Subcutaneous preadipocyte (primary cell): ENCODE measurements at places on chromosomes 12 and 14. TPM values are rescaled to one million over a fixed set of nuclear protein-coding genes. Genes with fewer than 3 reads are reported as not detected.

Gene SYT10
- total RNA-seq: not detected in 2 replicates

Gene CHST11
- total RNA-seq: 9.2 and 14.3 TPM in 2 replicates

Gene SCAF11
- total RNA-seq: 94.8 and 104 TPM in 2 replicates

Gene NFE2
- not detected in 2 replicates for total RNA-seq

Gene RASSF8
- 69.4 and 118 TPM in 2 replicates for total RNA-seq

Gene YLPM1
- 34.6 and 37.8 TPM in 2 replicates for total RNA-seq

Gene SPX
- under 0.01 and 0.98 TPM in 2 replicates for total RNA-seq

Gene PRR4
- 2.2 and 3.9 TPM in 2 replicates for total RNA-seq

Gene KRT5
- total RNA-seq: 0.20 TPM in 1 of 2 replicates, not detected in the other

Gene FRS2
- total RNA-seq: 23.1 and 23.7 TPM in 2 replicates

Gene TMEM253
- under 0.01 TPM in 1 of 2 replicates, not detected in the other for total RNA-seq

Gene MDP1
- total RNA-seq: 10.8 and 14.7 TPM in 2 replicates

Gene SERPINA1
- total RNA-seq: 0.39 TPM in 1 of 2 replicates, not detected in the other

Gene MUCL1
- not detected in 2 replicates for total RNA-seq

Gene INHBC
- under 0.01 TPM in 1 of 2 replicates, not detected in the other for total RNA-seq

Gene KRT6B
- total RNA-seq: not detected in 2 replicates

Gene TMEM52B
- under 0.01 TPM in 1 of 2 replicates, not detected in the other for total RNA-seq

Gene KRT79
- total RNA-seq: not detected in 2 replicates

Gene CDK4
- total RNA-seq: 238 and 247 TPM in 2 replicates

Gene COL2A1
- not detected in 2 replicates for total RNA-seq

Gene PLEKHG7
- not detected in 2 replicates for total RNA-seq

Gene CLEC9A
- total RNA-seq: not detected in 2 replicates

Gene SSTR1
- total RNA-seq: under 0.01 TPM in 2 replicates

Gene MANSC1
- 2.2 and 3.3 TPM in 2 replicates for total RNA-seq

Gene GAS2L3
- 33.1 and 56.7 TPM in 2 replicates for total RNA-seq

Gene SCNN1A
- total RNA-seq: under 0.01 TPM in 2 replicates

Gene TBX5
- total RNA-seq: 2.6 and 6.5 TPM in 2 replicates

Gene KRT80
- total RNA-seq: under 0.01 TPM in 1 of 2 replicates, not detected in the other

Gene PTCSC3
- not detected in 2 replicates for total RNA-seq

Gene MIP
- total RNA-seq: not detected in 2 replicates

Gene GLS2
- under 0.01 TPM in 1 of 2 replicates, not detected in the other for total RNA-seq

Gene NDRG2
- total RNA-seq: 1.1 TPM in 1 of 2 replicates, not detected in the other

Gene APAF1
- total RNA-seq: 15.4 and 23.1 TPM in 2 replicates

Gene KRT73
- total RNA-seq: not detected in 2 replicates

Gene TMEM121
- 2.9 and 3.3 TPM in 2 replicates for total RNA-seq

Gene CLEC2A
- not detected in 2 replicates for total RNA-seq

Gene IAPP
- total RNA-seq: not detected in 2 replicates

Gene TMEM233
- total RNA-seq: 4.5 and 4.8 TPM in 2 replicates

Gene METTL17
- 35.6 and 45.4 TPM in 2 replicates for total RNA-seq
